NCI-H82 (cell line): ENCODE measurements at places on chromosomes 6 and 20.

GRCh38 chr6:57435475-57436160, 118.2 kb downstream of the PRIM2 start:
- DNase-seq: no peak

- DNase-seq: no peak
Observed at GRCh38 chr20:37885593-37886503, 17.1 kb upstream of the VSTM2L start.

GRCh38 chr6:156154896-156155295, 622.3 kb upstream of the ARID1B start:
- DNase-seq: no peak

GRCh38 chr6:109187399-109188114, 92.2 kb downstream of the CEP57L1 start:
- DNase-seq: peak; percentile 69

GRCh38 chr6:116887168-116887567, 10.1 kb downstream of the RFX6 start:
- no peak for DNase-seq

GRCh38 chr6:36853325-36853724, 14.1 kb upstream of the CPNE5 start:
- no peak for DNase-seq

- DNase-seq: no peak
Observed at GRCh38 chr6:92271091-92271490, 1148.3 kb downstream of the EPHA7 start.

- DNase-seq: peak; percentile 98
Observed at GRCh38 chr6:33299237-33299944, 649 bp upstream of the RGL2 start.

DNA sequence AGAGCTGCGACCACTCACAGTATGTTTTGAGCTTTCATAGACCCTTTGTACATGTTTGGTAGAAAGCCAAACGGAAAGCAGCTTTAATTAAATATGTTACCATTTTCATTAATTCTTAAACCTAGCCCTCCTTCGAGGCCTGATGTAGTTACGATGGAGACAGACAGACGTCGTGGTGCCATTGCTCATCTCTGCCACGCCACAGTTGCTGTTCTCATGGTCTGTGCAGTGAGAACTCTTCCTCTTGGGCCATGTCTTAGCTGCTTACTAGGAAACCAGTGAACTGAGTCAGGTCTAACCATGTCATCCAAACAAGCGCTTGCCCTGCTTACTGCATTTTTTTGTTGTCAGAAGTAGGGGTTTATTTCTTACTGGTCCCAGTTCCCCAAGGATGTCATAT, 62.8 kb downstream of the SNX9 start:
- no peak for DNase-seq

- DNase-seq: no peak
Observed at GRCh38 chr6:113402544-113402943, 454.6 kb upstream of the MARCKS start.

GRCh38 chr20:24972341-24972740, 20.2 kb downstream of the APMAP start:
- DNase-seq: no peak

DNA sequence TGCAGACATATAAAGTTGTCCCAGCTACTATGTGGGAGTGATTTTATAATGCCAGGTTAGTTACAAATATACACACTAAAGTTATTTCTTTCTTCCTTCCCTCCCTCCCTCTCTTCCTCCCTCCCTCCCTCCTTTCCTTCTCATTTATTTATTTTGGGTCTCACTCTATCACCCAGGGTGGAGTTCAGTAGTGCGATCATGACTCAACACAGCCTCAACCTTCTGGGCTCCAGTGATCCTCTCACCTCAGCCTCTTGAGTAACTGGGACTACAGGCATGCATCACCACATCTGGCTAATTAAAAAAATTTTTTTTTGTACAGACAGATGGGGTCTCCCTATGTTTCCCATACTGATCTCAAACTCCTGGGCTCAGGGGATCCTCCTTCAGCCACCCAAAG, 59.2 kb downstream of the PHF20 start:
- DNase-seq: no peak

DNA sequence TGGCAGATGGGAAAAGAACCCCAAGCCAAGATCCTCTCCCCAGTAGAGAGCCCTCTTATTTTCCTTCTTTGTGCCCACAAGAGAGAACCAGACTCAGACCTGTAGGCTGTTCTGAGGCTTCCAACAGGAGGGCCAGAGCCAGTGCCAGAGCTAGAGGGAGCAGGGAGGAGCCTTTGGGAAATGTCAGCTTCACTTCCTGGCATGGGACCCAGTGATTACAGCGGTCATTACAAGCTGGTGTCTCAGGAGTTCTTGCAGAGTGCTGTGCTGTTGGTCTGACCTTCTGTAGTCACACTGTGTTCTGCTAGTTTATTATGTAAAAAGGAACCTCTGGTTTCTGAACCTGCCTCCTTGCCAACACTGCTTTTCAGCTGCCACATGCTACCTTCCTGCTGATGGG, 38.9 kb downstream of the STK35 start:
- no peak for DNase-seq

GRCh38 chr6:106170030-106170791, 84.1 kb downstream of the PRDM1 start:
- DNase-seq: no peak

GRCh38 chr20:50192364-50193198, 2.0 kb downstream of the CEBPB start:
- peak; percentile 91 for DNase-seq

DNA sequence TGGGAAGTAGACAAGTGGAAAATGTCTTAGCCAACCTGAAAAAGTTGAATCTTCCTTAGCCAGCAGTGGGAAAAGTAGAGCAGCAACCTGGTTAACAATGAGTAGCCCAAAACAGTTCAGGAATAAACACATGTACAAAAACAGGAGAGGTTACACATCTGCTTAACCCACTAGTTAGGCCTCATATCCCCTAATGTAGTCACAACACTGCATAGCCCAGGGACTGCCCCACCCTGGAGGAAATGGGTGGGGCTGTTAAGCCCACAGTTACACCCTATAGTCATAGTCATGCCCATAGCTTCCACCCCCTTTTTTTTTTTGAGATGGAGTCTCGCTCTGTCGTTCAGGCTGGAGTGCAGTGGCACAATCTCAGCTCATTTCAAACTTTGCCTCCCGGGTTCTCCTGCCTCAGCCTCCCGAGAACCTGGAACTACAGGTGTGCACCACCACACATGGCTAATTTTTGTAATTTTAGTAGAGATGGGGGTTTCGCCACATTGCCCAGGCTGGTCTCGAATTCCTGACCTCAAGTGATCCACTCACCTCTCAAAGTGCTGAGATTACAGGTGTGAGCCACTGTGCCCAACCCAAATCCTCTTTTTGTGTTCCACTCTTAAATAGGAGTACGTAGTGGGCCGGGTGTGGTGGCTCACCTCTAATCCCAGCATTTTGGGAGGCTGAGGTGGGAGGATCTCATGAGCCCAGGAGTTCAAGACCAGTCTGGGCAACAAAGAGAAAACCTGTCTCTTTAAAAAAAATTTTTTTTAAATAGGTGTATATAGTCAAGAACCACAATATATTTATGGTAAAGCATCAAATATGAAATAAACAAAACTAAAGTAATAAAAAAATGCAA, 24.5 kb downstream of the ILRUN start:
- peak; percentile 30 for DNase-seq

DNA sequence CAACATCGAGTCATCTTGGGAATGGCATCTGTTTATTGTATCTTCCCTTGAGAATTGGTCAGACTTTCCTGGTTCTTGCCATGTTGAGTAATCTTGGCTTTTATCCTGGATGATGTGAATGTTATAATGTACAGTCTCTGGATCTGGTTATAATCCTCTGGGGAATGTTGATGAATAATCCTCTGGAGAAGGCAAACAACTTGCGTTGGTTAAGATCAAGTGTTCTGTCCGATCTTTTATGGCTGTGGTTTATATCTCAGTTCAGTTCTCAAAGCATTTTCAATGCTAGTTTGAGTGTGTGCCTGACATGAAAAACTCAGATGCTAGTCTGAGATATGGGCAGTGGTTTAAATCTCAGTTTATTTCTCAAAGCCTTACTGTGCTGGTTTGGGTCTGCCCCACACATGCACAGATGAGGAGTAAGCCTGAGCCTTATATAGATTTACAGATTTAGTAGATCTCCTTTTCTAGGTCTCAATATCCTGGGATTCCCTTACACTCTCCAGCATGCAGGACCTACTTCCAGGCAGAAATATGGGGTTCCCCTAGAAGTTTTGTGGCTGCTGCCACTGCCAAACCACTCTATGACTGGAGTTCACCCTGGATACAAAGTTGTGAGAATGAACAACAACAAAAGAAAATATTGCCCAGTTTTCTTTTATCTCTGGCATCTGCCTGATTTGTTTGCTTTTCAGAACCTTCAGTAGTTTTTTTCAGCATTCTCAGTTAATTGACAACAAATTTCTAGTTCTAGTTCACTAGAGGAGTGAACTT, 191.8 kb upstream of the MAN1A1 start:
- peak; percentile 84 for DNase-seq

DNA sequence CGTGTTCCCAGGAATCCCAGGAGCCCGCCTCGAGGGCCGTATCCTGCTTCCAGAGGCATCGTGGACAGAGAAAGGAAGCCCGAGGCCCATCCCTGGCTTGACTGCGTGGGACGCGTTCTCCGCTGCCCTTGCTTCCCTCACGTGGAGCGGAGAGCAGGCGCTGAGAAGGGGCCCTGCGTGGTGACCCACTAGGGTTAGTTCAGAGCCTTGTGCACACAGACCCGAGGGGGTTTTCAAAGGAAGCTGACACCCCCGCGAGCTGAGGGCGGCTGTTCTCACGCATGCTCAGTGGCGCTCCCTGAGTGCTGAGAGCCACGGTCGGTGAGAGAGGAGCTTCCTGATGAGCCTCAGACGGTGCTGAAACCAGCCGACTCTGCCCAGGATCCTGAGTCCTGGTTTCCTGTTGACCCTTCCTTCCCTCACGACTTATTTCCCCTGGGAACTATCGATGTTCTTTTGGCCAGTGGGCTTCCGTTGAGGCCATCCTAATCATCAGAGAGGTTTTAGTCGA, 28.9 kb upstream of the CCR6 start:
- no peak for DNase-seq

- DNase-seq: no peak
Observed at GRCh38 chr20:10478205-10478604, 43.1 kb downstream of the SLX4IP start.

- no peak for DNase-seq
Observed at GRCh38 chr6:164889980-164890379, 419.4 kb downstream of the C6orf118 start.

GRCh38 chr6:47733879-47734558, 35.6 kb downstream of the ADGRF4 start:
- DNase-seq: peak; percentile 67

GRCh38 chr6:117677553-117678141, 2.4 kb downstream of the NUS1 start:
- DNase-seq: no peak

DNA sequence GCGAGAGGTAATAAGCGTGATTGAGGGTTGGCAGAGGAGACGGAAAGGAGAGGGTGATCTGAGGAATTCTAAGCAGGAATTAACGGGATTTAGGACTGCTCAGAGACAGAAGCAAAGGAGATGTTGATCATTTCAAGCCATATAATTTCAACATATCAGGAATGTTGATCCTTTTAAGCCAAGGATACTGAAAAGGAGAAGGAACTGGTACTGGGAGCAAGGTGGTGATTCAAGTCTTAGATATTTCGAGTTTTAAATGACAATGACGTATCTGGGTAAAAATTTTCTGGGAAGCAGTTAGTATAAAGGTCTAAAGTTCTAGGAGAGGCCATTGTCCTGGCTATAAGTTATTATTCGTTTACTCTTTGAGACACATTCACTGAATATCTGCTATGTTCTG, 91.3 kb upstream of the OGFRL1 start:
- DNase-seq: peak; percentile 25

- DNase-seq: no peak
Observed at GRCh38 chr6:135295085-135295484, 114.0 kb downstream of the MYB start.

DNA sequence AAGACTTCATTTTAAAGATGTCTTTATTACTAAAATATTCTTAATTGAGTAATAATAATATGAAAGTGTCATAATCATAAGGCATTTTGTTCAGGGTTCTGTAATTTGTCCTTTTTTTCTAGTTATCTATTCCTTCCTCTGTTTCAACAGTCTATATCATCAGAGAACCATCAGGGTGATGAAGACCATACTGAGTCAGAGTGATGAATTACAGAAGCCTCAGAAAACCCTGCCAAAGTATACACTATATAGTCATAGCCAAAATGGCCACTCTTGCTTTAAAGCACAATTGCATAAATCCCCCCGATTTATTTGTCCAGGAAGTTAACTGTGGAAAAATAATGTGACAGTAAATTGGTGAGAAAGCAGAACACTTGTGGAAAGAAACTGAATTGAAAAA, 735.0 kb downstream of the EPHA7 start:
- no peak for DNase-seq

- DNase-seq: peak; percentile 61
Observed at GRCh38 chr20:10171864-10172751, 46.5 kb upstream of the SNAP25 start.

DNA sequence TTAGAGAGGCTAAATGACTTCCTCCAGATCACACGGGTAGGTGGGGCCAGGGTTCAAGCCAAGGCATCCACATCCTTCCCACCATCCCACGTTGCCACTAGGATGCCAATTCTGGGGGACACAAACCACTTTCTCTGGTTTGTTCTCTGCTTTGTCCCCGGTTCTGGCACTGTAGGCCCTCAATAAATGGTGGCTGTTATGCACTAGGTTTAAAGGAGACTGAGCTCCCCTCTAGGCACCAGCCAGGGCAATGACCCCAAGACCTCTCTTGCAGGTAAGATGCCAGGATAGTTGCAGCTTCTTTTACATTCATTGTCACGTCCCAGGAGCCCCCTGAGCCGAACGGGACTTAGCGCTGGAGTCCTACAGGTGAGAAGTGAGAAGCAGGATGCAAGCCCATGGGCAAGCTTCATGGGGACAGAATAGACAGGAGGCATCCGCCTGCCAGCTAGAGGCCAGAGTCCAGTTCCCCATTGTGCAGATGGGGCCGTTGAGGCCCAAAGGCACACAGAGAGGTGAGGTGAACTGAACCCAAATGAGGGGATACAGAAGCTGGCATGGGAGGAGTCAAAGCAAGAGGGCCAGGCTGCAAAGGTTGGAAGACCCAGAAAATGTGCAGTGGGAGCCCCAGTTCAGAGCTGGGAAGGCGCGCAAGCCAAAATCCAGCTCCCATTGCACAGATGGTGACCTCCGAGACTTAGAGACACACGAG, 677 bp downstream of the PXMP4 start:
- no peak for DNase-seq

GRCh38 chr6:30759575-30760239, 15.4 kb upstream of the IER3 start:
- DNase-seq: no peak
